Iris pigment epithelial cell (primary cell): ENCODE measurements at places on chromosomes 1 and 21.
A peak's percentile ranks its signal among the peaks of the same experiment; 100 is the strongest.

DNA sequence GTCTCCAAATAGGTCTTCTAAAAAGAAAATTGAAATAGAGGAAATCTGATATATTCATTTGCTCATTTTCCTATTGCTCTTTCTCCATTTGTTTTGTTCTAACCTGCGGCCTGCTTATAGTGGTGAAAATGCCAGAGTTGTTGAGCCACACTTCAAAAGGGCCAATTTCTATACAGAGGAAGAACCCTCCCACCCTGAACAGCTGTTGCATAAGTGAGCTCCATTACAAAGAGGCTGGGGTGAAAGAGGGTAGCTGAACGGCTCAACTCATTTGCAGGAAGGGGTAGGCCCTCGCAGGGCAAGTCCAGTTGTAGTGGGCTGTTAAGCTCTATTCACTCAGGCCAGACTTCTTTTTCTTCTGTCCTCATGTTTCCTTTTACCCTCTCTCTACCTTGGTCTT is 8.8 kb downstream of the ADCY10 start:
- peak; percentile 78 for DNase-seq

- DNase-seq: no peak
Measured at GRCh38 chr1:44037154-44037553, 5.9 kb upstream of the SLC6A9 start.

GRCh38 chr1:113199760-113200455 is 126.9 kb downstream of the LRIG2 start:
- DNase-seq: no peak

- DNase-seq: no peak
Measured at GRCh38 chr1:197633447-197634078, 141.7 kb downstream of the DENND1B start.

- peak; percentile 56 for DNase-seq
Measured at GRCh38 chr1:22452481-22452957, 868 bp downstream of the ZBTB40 start.

DNA sequence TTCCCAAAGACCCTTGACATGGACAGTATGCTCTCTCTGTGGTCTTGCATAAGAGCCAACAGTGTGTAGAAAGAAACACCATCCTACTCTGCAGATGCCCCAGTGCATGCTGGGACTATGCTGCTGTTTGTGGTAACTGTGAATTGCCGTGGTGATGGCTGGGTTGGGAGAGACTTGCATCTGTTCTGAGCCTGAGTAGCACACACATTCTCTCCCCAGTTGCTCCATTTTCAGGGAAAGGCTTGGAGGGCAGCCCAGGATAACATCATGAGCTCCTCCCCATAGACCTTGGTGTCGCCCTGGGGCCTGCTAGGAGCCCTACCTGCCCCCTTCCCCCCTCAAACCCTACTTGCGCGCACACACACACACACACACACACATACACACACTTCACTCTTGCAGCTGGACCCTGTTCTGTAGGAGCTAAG is 120.9 kb upstream of the IPO9 start:
- DNase-seq: peak; percentile 85

DNA sequence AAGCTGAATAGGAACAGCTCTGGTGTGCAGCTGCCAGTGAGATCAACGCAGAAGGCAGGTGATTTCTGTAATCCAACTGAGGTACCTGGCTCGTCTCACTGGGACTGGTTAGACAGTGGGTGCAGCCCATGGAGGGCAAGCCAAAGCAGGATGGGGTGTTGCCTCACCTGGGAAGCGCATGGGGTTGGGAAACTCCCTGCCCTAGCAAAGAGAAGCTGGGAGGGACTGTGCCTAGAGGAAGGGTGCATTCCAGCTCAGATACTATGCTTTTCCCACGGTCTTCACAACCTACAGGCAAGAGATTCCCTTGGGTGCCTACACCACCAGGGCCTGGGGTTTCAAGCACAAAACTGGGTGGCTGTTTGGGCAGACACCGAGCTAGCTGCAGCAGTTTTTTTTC is 183.2 kb downstream of the DNM3 start:
- no peak for DNase-seq

DNA sequence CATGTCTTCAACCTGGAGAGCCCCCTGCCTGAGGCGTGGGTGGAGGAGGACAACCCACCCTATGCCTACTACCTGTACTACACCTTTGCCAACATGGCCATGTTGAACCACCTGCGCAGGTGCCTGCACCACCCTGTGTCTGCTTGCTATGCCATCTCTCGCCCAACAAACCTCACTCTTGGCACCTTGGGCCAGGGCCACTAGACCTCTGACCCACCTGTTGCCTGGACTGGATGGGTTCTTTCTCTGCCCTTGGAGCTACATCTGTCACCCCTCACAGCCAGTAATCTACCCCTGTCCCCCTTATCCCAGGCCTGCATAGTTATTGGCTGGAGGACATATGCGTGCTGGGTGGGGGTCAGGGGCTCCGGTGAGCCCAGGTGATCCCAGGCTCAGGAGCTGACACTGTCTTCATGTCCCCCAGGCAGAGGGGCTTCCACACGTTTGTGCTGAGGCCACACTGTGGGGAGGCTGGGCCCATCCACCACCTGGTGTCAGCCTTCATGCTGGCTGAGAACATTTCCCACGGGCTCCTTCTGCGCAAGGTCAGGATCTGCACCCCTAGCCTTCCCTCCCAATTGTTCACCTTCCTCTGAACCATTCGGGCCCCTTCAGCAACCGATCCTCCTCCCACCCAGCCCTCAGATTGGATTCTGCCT is 9.9 kb downstream of the AMPD2 start:
- no peak for DNase-seq

GRCh38 chr21:26956813-26957212 is 10.1 kb downstream of the ADAMTS5 start:
- DNase-seq: no peak

- no peak for DNase-seq
Measured at GRCh38 chr1:10621906-10622305, 147.2 kb downstream of the PEX14 start.

GRCh38 chr1:157833145-157833544 is 8.5 kb downstream of the CD5L start:
- DNase-seq: no peak

GRCh38 chr1:5670590-5671350 is 321.5 kb downstream of the NPHP4 start:
- no peak for DNase-seq

DNA sequence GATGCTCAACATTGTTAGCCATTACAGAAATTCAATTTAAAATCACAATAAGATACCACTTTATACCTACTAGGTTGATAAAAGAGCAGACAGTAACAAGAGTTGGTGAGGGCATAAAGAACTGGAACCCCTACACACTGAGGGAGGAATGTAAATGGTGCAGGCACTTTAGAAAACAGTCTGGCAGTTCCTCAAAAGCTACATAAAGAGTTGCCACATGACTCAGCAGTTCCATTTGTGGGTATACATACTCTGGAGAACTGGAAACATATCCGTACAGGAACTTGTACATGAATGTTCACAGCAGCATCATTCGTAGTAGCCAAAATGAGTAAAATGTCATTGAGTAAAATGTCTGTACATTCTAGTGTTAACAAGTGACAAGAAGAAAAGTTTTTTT is 17.0 kb downstream of the NSL1 start:
- peak; percentile 69 for DNase-seq

DNA sequence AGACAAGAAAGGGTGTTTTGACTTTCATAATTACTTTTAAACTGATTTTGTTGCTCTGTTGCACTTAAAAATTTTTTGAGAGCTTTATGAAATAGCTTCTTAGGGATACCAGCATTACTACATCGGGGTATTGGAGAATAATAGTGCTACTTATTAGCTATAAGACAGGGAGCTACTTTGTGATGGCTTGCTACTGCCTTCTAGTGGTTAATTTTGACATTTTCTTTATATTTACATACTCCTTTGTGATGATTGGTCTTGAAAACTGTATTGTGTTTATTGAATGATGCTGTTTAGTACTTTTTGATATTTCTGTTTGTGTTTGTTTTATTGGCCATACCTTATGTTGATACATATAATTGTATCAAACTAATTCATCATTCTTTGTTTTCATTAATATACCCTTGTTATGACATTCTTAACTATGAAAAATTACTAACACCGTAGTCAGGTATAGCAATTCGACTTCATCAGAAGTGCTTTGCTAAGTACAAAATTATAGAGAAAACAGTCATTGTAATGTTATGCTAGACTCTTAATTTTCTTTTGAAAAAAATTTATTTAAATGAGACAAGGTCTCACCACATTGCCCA is 85.5 kb downstream of the CLIC4 start:
- peak; percentile 74 for DNase-seq

GRCh38 chr1:84152649-84153056 is 8.6 kb downstream of the PRKACB start:
- peak; percentile 70 for DNase-seq

GRCh38 chr1:180623579-180624347 is 8.1 kb upstream of the XPR1 start:
- peak; percentile 56 for DNase-seq

DNA sequence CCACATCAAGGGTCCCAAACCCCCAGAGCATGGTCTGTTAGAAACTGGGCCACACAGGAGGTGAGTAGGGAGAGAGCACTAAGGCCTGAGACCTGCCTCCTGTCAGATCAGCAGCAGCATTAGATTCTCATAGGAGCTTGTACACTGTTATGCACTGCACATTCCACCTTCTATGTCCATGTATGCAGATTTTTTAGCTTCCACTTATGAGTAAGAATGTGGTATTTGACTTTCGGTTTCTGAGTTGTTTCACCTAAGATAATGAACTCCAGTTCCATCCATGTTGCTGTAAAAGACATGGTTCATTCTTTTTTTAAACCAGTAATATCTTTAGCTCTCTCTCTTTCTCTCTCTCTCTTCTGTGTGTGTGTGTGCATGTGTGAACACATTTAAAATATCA is 663 bp upstream of the GBP6 start:
- peak; percentile 49 for DNase-seq

GRCh38 chr21:33169359-33169758 is 60.4 kb upstream of the IFNAR2 start:
- no peak for DNase-seq

DNA sequence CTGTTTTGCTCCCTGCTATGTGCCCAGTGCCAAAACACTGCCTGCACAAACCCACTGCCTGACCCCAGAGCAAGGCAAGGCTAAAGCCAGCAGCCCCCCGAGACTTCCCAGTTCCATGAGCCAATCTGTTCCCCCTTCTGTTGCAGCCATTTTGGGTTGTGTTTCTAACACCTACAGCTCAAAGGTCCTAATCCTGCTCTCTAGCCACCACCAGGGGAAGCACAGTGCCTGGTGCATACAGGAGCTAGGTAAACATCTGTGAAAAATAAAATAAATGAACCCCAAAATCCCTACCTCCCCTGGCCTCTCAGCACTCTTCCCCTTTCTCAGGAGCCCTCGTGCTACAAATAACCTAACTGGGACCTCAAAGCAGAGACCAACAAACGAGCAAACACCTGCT is 190.2 kb downstream of the MATN1 start:
- no peak for DNase-seq

GRCh38 chr1:114037631-114037890 is 58.3 kb downstream of the OLFML3 start:
- DNase-seq: no peak

DNA sequence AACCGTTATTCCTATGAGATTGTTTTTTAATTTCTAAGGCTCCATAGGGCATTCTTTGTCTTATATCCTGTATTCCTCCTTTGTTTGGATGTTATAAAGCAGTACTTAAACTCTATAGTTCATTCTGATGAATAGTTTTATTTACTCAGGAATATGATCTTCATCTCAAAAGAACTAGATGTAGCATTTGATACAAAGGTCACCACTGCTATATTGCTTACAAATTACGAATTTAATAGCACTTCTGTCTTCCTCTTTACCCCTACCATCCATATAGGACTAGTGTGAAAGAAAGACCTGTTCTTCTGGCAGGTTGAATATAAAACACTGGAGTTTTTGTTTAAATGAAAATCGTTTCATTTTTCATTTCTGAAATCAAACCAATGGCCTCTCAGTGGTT is 468.1 kb upstream of the CXADR start:
- DNase-seq: no peak
